ENCODE measurements at places on chromosomes 3 and 15.

DNA sequence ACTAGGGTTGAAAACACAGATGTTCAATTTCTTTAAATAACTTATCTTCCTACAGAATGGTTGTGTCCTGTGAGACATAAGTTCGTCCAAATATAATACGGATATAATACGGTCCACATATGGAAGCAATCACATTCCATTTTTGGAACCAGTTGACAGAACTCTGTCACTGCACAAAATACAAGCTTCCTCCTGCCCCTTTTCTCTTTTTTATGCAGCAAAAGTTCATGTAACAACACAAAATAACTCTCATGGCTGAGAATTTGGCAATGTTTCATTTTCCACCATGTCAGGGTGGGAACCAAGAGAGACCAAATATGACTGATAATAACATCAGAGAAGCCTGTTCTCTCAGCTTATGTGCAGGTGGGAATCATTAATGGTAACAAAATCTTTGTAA, 158.1 kb upstream of the ZNF385D start:
- DNase-seq, result no peak

- DNase-seq, result no peak
Observed at GRCh38 chr3:104879919-104880318, 486.8 kb upstream of the ALCAM start.

DNA sequence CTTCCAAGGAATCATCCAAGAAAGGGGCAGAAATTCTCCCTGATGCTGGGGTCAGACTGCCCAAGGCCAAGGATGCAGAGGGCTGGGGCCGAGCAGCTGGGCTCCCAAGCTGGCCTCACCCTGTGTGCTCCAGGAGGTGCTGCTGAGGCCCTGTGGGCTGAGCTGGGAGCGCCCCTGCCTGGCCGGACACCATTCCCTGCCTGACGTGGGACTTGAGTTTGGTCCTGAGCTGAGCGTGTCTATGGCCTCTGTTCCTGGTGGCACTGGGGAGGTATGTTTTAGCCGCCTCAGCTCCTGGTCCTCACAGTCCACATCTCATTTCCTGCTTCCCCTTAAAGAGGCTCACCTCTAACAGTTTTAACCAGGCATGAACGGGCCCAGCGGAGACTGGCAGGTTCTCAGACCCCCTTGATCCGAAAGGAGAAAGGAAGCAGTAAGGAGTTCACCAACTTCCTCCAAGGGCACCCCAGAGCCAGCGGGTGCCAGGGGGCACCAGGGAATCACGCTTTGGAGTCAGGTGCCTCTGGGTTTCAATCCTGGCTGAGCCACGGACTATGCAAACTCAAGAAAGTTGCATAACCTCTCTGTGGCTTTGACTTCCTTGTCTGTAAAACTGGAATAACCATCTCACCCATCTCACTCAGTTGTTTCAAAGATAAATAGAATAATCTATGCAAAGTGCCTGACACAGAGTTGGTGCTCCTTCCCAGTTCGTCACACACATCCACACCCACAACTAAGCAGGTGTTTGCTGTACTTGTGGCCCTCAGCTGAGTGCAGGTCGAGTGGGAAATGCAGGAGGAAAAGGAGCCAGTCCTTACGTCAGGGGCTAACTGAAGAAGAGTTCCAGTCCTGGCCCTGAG, 48.6 kb downstream of the SLC12A8 start:
- peak; percentile 27 for DNase-seq

- no peak for DNase-seq
Observed at GRCh38 chr3:43794776-43795175, 104.0 kb downstream of the ABHD5 start.

GRCh38 chr3:94307588-94307987, 244.7 kb downstream of the NSUN3 start:
- DNase-seq, result no peak

Data from NCI-H2029 (cell line).